ENCODE measurements at places on chromosomes 4 and X. TPM values are rescaled to one million over a fixed set of nuclear protein-coding genes. Genes with fewer than 3 reads are reported as not detected.
A peak's percentile ranks its signal among the peaks of the same experiment; 100 is the strongest.

DNA sequence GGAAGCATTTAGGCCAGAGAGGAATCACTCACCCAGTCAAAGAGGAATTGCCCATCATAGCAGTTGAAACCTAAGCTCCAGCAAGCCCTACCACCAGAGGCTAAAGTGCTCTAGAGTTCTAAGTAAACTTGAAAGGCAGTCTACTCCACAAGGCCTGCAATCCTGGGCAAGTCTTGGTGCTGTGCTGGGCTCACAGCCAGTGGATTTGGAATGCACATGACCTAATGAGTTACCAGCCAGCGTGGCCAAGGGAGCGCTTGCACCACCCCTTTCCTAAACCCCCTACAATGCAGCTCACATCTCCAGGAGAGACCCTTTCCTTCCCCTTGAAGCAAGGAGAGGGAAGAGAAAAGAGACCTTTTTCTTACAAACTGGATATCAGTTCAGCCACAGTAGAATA lies 445.7 kb downstream of the GASK1B start:
- no peak for DNase-seq

DNA sequence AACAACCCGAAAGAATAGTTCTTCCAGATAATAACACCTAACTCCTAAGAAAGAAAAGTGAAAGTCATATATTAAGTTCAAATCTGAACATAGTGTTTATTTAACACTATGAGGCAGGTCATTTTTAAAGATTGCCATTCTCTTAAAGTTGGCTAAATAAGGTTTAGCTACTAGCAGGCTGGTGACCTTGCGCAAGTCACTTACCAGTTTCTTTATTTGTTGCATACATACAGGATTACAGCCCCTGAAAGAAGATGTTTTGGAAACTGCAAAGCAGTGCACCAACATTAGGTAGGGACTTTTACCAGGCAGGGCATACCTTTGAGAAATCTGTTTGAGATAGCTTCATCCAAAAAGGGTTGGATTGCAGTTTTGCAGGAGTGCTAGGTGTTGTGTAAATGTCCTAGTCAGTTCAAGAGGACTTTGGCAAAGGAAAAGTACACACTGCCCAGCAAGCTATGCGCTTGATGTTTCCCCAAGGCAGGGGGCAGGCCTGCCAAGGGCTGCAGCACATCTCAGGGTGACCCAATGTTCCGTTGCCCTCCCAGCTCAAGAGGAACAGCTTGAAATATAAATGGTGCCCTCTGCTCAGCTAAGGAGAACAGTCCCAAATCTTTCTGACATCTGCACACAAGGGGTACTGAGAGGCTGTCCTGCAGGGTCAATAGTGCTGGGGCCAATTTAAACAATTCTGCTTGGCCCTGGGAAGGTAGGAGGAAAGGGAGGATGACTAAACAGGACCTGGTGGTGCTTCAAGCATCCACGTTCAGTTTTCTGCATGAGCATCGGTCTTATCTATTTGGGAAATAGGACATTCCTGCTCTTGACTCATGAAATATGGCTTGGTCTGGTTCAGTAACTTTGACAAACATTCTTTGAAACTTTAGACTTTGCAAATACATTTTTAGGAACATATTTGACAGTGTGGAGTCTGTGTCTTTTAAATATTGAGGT lies 130.8 kb downstream of the COL4A6 start:
- peak; percentile 71 for DNase-seq

- no peak for DNase-seq
Measured at GRCh38 chr4:59570860-59571476, 1629.2 kb upstream of the ADGRL3 start.

- no peak for DNase-seq
Measured at GRCh38 chr4:95556207-95556859, 7.6 kb upstream of the UNC5C start.

DNA sequence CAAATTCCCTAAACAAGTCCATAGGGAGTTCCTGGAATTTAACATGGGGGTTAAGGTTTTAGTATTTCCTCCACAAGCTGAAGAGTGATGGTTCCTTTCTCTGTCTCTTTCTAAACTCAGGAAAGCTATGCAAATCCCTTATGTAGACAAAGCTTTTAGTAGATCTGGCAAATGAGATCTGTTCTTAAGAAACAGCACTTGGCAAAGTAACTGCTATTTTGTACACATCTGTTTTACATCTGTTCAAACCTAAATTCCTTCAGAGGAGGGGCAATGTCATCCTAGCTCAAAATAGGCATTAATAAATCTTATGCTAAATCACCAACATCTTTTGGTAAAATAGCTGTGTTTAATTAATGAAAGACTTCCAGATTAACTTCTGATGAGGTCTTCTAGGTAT lies 137.8 kb upstream of the TBC1D9 start:
- no peak for DNase-seq

Gene DGKK
- not detected for total RNA-seq

- DNase-seq = no peak
Measured at GRCh38 chr4:67750691-67751090, 3.5 kb downstream of the GNRHR start.

Gene HTN1
- total RNA-seq = not detected

DNA sequence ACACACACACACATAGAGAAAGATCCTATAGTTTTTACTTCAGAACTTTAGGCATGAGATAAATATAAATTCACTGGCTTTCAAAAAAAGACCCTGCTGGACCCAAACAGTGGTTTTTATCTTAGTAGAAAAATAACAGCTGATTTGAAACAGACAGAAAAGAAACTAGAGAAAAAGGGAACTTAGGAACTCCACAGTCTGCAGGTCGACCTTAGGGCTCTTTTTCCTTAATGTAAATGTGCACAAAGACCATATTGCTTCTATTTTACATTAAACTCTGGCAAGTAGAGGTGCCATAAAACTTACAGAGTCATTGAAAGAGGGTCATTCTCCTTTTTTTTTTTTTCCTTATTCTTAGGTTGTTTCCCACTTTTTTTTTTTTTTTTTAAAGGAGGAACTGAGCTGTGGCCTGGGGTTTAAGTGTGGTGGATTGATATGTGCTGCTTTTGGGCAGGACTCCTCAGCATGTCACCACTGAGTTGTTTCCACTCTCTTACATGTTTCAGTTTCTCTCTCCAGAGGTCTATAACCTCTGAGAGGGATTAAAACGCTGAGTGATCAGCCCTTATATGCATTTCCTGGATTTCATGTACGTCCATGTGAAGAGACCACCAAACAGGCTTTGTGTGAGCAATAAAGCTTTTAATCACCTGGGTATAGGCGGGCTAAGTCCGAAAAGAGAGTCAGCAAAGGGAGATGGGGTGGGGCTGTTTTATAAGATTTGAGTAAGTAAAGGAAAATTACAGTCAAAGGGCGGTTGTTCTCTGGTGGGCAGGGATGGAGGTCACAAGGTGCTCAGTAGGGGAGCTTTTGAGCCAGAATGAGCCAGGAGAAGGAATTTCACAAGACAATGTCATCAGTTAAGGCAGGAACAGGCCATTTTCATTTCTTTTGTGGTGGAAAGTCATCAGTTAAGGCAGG lies 70.8 kb upstream of the PACRGL start:
- DNase-seq = no peak

DNA sequence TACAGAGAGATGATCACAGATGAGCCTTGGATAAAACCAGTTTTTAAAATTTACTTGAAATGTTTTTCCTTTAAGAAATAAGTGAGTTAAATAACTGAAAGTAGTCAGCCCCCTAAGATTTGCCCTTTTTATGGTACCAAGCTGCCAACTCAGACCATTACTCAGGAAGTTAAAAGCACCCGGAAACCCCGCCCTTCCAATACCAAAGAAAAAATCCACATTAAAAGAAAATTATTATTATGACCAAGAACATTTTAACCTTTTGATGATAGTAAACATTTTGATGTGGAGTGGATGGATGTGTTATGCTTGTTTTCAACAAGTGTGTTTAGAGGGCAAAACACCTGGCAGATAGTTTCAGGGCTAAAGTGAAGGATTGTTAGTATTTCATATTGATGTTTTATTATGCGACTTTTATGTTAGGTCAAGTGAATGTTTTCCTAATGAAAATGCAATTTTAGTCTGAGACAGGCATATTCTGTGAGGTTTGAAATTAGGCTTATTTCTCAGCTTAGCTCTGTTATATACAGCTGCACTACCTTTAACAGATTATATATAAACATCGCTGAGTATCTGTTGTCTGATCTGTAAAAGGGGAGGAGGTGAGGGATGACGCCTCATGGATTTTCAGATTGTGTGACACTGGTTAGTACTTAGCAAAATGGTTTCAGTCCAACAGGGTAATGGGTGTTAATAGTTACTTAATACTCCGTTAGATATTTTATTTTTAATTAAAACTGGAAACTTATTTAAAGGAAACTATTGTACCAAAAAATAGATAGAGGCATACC lies 89.0 kb downstream of the KDM6A start:
- no peak for DNase-seq

Gene RBPJ
- total RNA-seq = 36.3 TPM

DNA sequence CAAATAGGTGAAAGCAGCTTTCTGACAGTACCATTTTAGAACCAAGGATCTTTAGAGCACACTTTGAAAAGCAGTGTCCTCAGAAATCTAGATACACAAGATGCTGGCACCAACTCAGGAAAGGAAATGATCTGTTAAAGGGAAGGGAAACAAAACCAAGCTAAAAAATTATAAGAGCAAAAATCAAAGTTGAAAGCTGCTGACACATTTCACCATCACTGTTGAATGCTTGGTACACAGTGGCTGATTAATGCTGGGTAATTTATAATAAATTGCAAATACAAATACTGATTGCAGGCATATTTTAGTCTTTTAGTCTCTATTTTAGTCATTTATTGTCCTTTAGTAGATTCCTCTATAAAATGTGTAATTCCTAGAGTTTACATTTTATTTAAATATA lies 1540.1 kb upstream of the PCDH10 start:
- DNase-seq = no peak

GRCh38 chrX:69232945-69233344 lies 67.7 kb upstream of the PJA1 start:
- DNase-seq = no peak

Gene MAGED4
- 1.3 TPM for total RNA-seq

GRCh38 chr4:1187182-1187581 lies 14.8 kb upstream of the SPON2 start:
- no peak for DNase-seq

- no peak for DNase-seq
Measured at GRCh38 chrX:49106930-49107329, 16.6 kb downstream of the GPKOW start.

- DNase-seq = no peak
Measured at GRCh38 chr4:139754938-139755337, 89.3 kb downstream of the MGST2 start.

Gene SLC9A7
- total RNA-seq = 8.6 TPM

Gene UCHL1
- total RNA-seq = 18.6 TPM

DNA sequence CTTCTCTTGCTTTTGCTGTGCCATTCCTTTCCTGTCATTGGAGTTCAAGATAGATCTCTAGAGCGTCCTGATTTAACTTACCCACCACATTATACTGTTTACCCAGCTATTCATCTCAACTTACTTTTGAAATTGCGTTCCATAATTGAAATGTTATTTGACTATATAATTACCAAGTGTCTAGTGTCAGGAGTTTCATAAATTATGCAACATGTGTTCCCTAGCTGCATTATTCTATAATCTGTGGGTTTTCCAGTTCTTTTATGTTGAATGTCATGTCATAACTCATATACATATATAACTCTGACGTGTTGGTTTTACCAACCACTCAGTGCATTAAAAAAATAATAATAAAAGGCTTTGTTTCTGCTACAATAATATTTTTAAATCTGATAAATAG lies 285.9 kb upstream of the ARSJ start:
- no peak for DNase-seq

DNA sequence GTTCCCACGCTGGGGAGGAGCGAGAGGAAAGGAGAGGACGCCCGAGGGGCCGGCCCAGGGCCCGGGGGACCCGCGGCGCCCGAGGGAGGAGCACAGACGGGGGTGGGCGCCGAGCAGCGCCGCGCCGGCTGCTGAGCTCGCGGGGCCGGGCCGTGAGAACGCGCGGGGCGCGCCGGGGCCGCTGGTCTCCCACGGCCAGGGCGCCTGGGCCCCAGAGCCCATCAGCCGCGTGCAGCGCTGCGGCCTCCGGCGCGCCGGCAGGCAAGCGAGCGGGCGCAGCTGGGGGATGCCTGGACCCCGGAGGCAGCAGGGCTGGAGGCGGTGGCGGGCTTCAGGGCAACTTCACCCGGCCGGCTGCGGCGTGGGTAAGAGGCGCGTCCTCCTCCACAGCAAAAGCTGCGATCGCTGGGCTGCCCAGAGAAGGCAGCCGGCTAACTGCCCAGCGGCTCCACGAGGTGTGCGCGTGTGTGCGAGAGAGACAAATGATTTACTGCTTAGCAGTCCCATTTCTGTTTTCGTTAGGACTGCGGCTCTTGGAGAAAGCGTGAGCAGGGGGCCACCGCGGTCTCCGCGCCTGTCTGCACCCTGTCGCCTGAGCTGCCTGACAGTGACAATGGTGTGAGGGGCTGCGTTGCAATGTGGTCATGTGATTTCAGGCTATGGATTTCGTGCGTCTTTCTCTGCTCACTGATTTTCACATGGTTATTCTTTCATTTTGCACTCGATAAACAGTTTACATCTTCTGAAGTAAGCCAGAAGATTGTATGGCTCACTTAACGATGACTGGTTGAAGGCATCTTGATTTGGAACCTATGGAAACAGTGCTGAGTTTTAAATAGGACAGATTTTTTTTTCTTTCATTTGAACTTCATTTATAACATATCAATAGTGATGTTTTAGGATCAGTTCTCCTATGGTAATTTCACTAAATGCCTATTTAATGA lies 1.2 kb downstream of the GUCY1A1 start:
- peak; percentile 69 for DNase-seq

GRCh38 chr4:10239982-10240654 lies 123.5 kb upstream of the WDR1 start:
- no peak for DNase-seq

- DNase-seq = no peak
Measured at GRCh38 chr4:118389721-118390120, 36.9 kb upstream of the PRSS12 start.

GRCh38 chr4:173332021-173332487 lies 2.1 kb downstream of the HMGB2 start:
- no peak for DNase-seq

- no peak for DNase-seq
Measured at GRCh38 chrX:10175319-10175871, 18.6 kb downstream of the CLCN4 start.

DNA sequence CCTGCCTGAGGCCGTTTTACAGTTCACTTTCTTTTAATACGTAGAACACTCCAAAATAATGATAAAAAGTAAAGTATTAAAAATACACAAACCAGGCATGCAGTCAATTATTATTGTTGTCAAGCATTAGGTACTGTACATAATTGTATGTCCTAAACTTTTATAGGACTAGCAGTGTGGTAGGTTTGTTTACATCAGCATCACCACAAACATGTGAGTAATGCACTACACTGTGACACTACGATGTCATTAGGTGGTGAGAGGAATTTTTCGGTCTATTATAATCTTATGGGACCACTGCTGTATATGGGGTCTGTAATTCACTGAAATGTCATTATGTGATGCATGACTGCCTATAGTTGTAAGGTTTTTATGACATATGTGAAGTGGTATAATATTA lies 149.5 kb upstream of the SH3RF1 start:
- no peak for DNase-seq

DNA sequence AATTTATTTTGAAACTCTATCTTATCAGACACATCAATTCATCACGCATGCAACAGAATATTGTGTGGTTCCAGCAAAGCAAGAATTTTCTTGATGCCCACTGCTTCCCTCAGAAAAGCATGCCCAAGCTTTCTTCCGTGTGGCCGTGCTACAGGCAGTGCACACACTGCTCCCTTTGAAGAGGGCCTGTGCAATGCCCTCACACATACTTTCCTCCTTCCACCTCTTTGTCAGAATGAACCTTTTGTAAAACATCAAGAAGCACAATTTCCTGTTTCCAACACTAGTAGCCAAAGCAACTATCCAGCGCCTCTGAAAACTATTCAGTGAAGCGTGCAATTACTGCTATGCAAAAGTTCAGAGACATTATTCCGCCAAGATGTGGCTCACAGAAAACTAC lies 201.7 kb downstream of the NLGN4X start:
- no peak for DNase-seq
